Adrenal gland (tissue), 19 donors: ENCODE measurements at places on chromosomes 11 and 22. TPM values are rescaled to one million over a fixed set of nuclear protein-coding genes. Genes with fewer than 3 reads are reported as not detected.

DNA sequence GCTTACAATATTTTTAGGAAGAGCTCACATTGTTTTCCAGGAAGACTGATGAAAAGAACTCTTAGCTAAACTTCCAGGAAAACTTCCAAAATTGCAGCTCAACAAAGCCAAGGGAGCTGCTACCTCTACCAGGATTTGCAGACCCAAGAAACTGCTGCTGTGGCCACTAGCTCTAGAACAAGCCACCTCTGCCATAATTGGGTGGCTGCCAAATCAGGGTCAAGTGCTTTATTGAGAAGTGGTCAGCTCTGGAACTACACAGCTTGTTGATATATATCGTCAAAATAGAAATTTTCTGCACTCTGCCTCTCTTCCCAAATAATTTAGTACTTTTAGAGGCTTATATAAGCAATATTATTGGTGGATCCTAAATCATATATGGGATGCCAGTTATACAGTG is 371.8 kb upstream of the CHORDC1 start:
- no peak for DNase-seq

GRCh38 chr11:17489751-17490150 is 13.1 kb upstream of the ABCC8 start:
- no peak for DNase-seq

GRCh38 chr11:45410391-45411227 is 124.5 kb upstream of the SYT13 start:
- DNase-seq: no peak

HEPHL1 gene
- total RNA-seq: not detected

DNA sequence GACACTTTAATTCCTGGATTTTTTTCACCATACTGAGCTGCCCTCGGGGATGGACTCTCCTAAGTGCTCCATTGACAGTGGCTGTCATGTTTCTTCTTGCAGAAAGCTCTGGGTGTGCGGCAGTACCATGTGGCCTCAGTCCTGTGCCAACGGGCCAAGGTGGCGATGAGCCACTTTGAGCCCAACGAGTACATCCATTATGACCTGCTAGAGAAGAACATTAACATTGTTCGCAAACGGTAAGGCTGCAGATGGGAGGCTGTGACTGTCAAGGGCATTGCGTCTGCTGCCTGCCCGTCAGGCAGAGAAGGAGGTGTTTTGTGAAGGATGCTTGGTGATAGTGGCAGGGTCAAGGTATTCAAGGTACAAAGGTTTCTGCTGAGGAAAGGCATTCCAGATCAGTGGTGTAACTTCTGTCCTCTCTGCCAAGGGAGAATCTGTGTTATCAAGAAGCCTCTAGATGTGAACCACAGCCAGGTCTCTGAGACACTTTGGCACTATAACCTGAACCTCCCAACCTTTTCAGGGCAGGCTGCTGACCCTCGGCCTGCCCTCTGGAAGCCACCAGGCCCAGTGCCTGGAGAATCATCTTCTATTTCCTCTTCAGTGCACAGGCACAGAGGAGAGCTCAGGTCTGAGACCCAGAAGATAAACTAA is 30.8 kb downstream of the ACO2 start:
- no peak for DNase-seq

DNA sequence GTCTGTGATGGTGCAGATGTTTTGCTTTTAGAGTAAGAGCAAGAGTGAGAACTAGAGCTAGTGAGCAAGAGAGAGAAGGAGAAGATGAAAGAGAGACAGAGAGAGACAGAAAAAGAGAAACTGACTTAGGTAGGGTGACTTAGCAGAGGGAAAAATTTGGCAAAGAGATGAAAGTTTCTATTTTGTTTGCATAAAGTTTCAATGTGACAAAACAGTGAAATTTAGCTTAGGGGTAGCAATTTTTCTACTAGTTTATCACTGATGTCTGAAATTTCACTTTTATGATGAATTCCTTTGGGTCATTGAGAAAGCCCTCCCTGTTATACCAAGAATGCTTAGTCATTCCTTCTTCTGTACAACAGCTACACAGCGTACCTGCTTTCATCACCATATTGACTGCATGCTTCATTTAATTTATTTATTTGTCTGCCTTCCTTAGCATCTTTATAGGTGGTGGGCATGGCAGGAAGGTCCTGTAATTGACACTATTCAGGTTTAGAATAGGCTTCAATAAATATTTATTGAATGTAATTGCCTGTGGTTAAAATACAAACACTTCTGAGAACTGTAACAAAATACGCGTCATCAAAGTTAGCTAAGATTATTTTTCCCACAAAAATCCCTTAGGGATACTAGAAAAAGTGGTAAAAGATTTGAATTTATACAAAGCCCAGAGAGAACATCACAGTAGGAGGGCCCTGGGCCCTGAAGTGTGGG is 19.9 kb upstream of the CTSC start:
- no peak for DNase-seq

DNA sequence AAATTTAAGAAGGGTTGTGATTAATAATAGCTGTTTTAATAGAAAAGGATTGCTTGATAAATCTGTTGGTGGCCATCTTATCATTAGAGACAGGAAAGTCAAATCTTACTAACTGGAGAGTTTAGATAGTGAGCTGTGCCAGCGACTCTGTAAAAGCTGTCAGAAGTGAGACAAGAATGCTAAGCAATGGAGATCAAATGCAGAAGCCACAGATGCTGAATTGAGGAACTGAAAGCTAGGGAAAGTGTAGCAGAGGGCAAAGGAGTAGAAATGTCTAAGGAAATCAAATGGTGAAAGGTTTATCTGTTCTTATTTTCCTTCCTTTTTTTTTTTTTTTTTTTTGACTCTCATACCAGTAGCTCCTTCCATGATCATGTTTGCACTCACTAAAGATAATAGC is 13.7 kb downstream of the MS4A13 start:
- DNase-seq: no peak

SLC6A5 gene
- total RNA-seq: 2.4 TPM

DNA sequence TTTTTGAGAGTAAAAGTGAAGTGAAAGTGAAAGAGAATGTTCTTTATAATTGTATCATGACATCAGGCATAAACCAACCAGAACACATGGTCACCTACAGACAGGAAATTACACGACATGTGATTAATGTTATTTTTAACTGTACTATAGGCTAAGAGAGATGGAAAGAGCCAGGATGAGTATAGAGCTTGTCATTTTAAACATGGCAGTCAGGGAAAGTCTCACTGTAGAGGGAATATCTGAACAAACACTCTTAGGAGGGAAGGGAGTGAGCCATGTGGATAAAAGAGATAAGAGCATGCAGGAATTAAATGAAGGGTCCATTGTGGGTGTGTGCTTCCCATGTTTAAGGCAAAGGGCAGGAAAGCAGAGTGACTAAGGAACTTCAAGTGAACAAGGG is 599.1 kb upstream of the FAT3 start:
- no peak for DNase-seq
